ENCODE measurements at places on chromosomes 11 and 22.

GRCh38 chr11:87597725-87598124 is 560.0 kb downstream of the TMEM135 start:
- DNase-seq, result no peak

- peak; percentile 9 for DNase-seq
Measured at GRCh38 chr11:74685905-74686304, 45.3 kb downstream of the CHRDL2 start.

DNA sequence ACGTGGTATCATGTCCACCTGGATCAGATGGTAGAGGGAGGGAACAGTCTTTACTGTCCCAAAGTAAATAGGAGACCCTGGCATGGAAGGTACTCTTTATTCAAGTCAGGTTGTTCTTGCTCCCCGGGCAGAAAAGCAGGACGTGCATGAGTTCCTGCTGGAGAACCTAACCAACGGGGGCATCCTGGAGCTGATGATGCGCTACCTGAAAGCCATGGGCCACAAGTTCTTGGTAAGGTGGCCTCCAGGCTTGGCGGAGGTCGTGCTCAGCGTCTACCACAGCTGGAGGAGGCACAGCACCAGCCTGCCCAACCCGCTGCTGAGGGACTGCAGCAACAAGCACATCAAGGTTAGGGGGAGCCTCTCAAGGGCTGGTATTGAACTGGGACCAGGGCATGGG is 48.7 kb downstream of the CABIN1 start:
- DNase-seq, result no peak

DNA sequence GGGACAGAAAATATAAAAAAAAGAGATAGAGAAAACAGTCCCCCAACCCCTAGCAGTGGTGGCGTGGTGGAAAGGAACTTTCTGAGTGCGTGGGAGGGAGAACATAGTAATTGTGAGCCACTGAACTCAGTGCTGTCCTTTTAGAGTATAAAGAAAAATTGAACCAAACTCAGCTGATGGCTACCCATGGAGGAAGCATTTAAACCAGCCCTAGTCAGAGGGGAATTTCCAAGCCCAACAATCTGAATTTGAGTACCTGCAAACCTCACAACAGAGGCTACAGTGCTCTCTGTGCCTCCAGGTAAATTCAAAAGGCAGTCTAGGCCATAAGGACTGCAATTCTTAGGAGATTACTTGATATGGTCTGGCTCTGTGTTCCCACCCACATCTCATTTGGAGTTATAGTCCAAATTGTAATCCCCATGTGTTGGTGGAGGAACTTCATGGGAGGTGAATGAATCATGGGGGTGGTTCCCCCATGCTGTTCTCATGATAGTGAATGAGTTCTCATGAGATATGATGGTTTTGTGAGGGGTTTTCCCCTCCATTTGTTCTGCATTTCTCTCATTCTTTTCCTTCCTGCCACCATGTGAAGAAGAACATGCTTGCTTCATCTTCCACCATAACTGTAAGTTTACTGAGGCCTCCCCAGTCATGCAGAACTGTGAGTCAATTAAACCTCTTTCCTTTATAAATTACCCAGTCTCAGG is 687.8 kb downstream of the FAM181B start:
- no peak for DNase-seq

- no peak for DNase-seq
Measured at GRCh38 chr22:50076646-50077535, 8.3 kb downstream of the MLC1 start.

- peak; percentile 36 for DNase-seq
Measured at GRCh38 chr11:83035070-83035854, 36.4 kb downstream of the RAB30 start.

- DNase-seq, result no peak
Measured at GRCh38 chr22:20607157-20607907, 99.9 kb downstream of the MED15 start.
